ENCODE measurements at places on chromosomes 1 and 21.

- no peak for DNase-seq
Measured at GRCh38 chr1:202801175-202801574, 7.0 kb downstream of the KDM5B start.

DNA sequence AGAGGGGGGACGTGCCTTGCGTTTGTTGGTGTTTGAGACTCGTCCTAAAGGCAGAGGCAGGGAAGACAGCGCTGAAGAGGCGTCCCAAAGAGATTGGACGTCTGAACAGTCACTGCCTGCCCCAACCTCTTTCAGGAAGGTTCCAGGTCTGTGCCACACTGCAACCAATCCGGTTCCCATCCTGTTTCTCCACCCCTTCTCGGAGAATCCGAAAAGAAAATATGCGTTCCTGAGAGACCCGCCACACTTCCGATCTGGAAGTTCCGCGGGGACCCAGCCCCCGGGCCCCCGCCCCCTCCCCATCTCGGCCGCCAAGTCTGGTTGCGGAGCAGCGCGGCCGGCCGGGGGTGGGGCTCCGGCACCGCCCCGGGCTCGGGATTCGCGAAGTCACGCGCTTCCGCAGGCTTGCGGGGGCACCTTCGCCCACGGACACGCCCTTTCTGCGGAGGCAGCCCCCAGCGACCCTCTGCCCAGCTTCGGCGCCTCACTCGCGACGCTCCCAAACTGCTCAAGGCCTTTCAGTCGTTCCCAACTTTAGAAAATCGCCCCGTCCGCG lies 124.5 kb upstream of the DPYD start:
- DNase-seq: no peak

GRCh38 chr1:47367651-47368050 lies 34.1 kb downstream of the CMPK1 start:
- no peak for DNase-seq

DNA sequence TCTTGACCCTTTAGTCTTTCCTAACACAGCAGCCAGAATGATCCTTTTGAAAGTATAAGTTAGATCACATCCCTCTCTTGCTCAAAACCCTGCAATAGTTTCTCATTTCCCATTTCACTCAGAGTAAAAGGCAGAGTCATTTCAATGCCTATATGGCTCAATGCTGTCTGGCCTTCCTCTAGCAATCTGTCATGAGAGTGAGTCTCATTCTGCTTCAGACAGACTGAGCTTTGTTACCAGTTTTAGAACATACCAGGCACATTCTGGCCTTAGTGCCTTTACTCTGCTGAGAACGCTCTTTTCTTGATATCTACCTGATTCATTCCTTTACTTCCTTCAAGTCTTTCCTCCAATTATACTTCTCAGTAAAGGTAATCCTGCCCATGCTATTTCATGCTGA lies 372.8 kb upstream of the PKN2 start:
- DNase-seq: no peak

DNA sequence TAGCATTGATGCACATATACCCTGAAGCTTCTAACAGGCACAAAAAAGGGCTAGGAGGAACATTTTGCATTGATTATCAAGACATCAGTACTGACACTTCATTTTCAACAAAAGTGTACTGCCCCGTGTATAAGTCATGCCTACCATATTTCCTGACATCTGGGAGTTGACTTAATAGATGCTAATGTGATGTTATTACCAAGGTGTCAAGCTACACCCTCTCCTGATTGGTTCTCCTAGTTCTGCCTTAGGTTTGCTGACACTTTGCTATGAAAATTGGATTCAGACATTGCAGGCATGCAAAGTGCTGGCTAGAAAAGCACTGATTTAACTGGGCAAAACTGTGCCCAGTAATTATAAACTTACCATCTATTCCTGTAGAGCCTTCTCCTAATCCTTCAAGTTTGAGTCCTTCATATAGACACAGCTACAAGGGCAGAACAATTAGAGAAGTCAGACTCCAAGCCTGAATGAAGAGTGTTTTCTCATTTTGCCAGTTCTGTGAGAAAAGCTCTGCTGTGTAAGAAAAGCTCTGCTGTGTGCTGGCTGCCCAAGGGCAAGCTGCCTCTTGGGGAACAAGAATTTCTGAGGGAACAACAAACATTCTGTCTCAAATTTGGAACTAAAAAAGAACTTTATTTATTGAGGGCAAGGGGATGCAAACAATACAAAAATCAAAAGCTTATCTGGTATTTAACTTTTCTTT lies 11.2 kb downstream of the S100A10 start:
- DNase-seq: no peak

DNA sequence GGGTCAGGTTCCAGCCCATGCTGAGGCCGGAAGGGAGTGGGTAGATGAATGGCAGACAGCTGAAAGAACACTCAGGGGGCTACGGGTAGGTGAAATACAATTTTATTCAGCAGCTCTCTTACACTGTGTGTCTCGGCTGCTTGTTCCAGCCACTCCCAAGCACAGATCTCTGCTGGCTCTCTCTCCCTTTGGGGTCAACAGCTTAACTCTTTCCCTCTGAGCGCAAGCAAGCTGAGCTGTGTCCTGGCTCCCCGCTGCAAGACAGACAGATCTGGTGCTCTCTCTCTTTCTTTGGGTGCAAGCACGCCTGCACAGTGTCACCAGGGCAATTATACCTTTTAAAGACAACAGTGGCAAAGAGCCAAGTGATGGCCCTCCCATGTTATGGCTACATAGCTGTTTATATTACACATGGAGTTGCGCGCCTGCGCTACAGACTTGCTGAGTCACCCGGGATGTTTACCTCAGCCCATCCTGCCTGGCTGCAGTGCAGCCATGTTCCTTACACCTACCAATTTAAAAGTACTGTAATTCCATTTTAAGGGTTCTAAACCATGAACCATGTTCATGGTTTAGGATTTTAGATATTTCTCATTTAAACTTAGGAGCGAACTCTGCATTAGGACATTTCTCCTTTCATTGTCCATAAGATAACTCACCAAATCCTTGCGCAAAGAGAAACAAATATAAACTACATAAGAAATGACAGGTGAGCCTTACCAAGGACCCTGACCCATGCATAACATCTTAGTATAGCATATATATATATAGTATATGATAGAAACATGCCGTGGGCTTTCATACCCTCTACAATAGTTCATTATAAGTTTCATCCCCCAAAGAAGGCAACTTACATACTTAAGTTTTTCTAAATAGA lies 396.5 kb downstream of the SMYD3 start:
- DNase-seq: no peak

DNA sequence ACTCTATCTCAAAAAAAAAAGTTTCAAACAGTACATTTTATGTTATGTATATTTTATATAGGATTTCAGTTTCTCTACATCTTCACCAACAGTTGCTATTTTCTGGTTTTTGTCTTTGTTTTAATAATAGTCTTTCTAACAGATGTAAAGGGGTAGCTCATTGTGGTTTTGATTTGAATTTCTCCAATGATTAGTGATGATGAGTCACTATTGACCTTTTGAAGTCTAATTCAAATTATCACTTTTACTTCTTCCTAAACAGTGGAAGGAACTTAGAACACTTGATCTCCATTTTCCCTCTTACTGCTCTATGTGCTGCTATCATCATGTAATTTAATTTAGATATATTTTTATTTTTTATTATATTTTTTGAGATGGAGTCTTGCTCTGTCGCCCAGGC lies 31.7 kb upstream of the SHCBP1L start:
- DNase-seq: no peak

- DNase-seq: peak; percentile 95
Measured at GRCh38 chr1:221829327-221830015, 87.6 kb upstream of the DUSP10 start.

DNA sequence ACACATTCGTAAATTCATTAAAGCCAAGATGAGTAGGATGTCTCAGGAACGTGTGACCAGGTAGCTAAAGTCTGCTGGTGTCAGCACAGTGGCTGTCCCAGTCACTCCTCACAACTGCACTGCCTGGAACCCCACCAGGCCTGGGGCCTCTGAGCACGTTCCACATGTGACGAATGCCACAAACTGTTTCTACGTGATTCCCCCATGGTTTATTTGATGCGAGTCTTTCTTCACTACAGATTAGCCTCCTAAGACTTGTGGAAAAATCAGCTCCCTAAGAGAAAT lies 33.2 kb downstream of the PRDM15 start:
- no peak for DNase-seq

- no peak for DNase-seq
Measured at GRCh38 chr21:46157987-46158451, 2.6 kb upstream of the FTCD start.

- no peak for DNase-seq
Measured at GRCh38 chr1:153779781-153780541, 4.8 kb downstream of the SLC27A3 start.

GRCh38 chr1:88001460-88001859 lies 672.8 kb downstream of the LMO4 start:
- DNase-seq: peak; percentile 10

All from kidney capillary endothelial cell (primary cell).